ENCODE measurements at places on chromosomes 7 and 10. TPM values are rescaled to one million over a fixed set of nuclear protein-coding genes. Genes with fewer than 3 reads are reported as not detected.

ELFN1 gene
- total RNA-seq: 9.5 TPM

RBM20 gene
- total RNA-seq: 2.2 TPM

GRCh38 chr10:5555021-5555510 lies 30.3 kb downstream of the CALML3 start:
- no peak for DNase-seq

DNA sequence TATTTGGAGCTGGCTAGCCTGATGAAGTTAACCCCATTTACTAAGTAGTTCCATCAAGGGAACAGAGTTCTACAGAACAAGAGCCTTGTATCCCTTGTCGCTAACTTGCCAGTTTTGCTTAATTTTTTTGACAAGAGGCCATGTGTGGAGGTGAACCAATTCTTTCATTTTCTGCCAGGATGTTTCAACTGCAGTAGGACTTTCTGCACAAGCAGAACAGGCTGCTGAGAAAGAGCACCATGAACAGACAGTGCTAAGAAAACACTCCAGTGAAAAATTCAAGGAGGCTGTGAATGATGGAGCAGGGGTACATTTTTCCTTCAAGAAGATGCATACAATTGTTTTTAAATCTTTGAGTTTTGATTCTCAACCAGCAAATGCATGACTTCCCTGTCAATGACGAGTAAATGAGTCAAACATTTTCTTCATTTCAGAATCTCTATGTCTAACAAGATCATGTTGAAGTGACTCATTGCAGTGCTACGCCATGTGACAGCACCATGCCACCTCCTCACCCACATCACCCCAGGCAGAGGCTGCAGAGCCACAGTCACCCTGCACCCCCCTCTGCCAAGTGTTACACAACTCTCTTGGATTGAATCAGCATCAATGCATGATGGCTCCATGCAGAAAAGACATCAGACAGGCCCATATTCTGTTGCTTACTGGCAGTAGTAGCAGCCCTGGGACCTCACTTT lies 193.1 kb downstream of the COBL start:
- peak; percentile 76 for DNase-seq

GRCh38 chr10:74923556-74923955 lies 97.2 kb downstream of the KAT6B start:
- peak; percentile 9 for DNase-seq

DNA sequence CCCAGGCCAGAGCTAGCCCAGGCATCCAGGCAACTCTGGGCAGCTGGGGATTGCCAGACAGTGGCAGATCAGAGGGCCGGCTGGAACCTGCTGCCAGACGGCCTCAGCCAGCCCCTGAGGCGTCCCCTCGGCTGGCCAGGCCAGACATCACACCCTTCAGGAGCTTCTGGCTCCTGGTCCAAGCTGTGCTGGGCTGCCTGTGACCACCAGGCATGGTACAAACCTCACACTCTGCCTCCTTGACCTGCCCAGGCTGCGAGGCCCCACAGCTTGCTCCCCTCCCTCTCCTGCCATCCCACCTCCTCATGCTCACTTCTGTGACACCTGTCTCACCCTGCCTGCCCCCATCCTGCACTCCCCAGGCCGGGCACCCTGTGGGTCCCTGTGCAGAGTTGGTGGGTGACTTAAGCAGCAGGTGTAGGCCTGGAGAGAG lies 5.7 kb downstream of the DEPP1 start:
- DNase-seq: no peak

GRCh38 chr7:137297551-137298463 lies 45.7 kb downstream of the PTN start:
- no peak for DNase-seq

- no peak for DNase-seq
Observed at GRCh38 chr7:139753693-139754111, 24.1 kb downstream of the HIPK2 start.
